Stimulated activated CD4-positive, alpha-beta T cell treated with anti-CD3 and anti-CD28 coated beads, Interleukin-2, amount 100 ng/mL, for 24 hours (primary cell): ENCODE measurements at places on chromosomes 7 and 10.

DNA sequence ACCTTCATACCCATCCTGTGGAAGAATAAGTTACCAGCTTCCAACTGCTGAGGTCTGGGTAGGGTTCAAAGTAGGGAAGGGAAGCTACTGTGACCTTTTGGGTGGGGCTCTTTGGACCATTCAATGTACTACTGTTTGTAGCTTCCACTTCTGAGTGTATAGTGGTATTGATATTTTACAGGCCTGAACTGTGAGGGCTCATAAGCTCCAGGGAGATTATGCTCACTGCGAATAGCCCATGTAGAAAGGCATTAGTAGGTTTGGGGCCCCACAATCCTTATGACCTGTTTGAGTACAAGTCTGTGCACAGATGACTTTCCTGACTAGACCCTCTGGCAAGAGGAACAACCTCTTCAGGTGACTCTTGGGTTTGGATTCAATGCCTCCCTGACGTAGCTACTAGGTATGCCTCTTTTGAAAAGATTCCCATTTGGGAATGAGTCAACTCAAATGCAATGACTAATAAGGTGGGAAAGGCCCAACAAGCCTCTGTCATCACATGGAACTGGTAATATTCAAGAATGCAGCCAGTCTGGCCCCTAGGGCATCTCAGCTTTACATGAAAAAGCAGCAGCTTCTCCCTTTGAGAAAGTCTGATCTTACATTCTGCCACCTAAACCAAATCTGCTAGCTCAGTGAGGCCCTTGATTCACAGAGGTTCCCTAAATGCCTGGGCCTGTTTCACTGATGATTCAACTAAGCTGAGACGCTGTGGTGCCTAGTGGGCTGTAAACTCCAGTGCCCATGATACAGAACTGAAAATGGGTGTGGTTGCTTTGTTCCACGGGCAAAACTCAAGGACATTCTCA lies 79.8 kb downstream of the ABI1 start:
- peak; percentile 19 for DNase-seq

GRCh38 chr10:46516660-46517416 lies 39.6 kb downstream of the GPRIN2 start:
- no peak for DNase-seq

- DNase-seq: no peak
Observed at GRCh38 chr10:49534670-49535381, 4.1 kb downstream of the ERCC6 start.

DNA sequence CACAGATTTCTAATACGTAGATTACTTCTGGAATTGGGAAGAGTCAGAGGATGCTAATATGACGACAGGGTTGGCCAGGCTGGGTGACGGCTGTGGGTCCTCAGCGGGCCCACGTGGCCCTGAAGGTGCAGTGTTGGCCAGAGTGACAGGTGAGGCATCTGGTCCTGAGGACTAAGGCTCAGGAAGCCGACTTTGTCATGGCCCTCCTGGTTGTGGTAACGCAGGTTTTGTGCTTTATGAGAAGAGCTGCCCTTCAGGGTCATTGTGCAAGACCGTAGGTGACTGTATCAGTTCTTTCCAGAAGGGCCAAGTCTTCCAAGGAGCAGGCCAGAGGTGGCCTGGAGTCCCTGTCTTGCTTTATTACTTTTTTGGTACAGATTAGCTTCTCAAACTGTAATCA lies 2.5 kb downstream of the EIF3B start:
- no peak for DNase-seq

- no peak for DNase-seq
Observed at GRCh38 chr10:101672536-101672935, 22.4 kb downstream of the FBXW4 start.

- DNase-seq: peak; percentile 36
Observed at GRCh38 chr10:70053218-70053840, 683 bp downstream of the MACROH2A2 start.

DNA sequence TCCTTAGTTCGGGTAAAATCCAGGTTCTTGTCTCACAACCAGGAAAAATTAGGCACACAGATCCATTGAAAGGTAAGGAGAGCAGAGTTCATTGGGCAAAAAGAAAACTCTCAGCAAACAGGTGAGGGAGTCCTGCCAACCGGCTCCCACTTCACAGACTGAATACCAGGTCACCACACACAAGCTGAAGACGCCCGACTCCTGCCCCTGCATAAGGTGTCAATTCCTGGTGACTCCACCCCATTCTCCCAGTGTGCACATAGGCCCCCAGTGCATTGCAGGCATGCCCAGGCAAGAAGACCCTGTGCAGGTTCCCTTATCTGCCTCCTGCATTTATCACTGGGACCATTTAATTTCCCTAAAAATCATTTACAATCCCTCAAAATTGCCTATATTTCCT lies 354.6 kb downstream of the LRRTM3 start:
- no peak for DNase-seq

DNA sequence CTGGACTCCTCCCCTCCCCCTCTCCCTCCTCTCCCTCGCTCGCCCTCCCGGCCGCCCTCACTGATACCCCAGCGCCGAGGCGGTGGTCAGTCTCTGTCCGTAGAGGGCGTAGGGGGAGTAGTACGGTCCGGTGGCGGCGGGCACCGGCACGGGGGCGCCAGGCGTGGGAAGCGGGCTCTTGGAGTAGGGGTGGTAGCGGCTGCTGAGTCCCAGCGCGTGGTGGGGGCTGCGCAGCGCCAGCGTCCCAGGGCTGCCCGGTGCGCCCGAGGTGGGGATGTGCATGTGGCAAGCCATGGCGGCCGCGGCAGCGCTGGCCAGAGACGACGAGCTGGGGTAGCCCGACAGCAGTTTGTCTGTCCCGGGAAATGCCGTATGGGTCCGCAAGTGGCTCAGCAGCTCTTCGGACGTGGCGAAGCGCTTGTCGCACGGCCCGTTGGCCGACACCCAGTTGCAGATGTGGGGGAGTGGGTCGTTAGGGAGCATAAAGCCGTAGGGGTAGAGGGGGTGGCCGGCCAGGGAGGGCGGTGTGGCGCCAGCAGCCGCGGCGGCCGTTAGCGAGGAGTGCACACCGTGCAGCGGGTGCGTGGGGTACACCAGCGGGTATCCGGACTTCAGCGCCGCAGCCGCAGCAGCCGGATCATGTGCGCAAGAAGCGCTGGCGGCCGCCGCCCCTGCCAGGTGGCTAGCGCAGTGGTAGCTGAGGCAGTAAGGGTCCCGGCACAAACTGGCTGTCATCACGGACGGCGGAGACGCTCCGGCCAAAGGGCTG lies 2.7 kb downstream of the ZNF503 start:
- no peak for DNase-seq

GRCh38 chr10:77383861-77384553 lies 253.6 kb downstream of the KCNMA1 start:
- no peak for DNase-seq

DNA sequence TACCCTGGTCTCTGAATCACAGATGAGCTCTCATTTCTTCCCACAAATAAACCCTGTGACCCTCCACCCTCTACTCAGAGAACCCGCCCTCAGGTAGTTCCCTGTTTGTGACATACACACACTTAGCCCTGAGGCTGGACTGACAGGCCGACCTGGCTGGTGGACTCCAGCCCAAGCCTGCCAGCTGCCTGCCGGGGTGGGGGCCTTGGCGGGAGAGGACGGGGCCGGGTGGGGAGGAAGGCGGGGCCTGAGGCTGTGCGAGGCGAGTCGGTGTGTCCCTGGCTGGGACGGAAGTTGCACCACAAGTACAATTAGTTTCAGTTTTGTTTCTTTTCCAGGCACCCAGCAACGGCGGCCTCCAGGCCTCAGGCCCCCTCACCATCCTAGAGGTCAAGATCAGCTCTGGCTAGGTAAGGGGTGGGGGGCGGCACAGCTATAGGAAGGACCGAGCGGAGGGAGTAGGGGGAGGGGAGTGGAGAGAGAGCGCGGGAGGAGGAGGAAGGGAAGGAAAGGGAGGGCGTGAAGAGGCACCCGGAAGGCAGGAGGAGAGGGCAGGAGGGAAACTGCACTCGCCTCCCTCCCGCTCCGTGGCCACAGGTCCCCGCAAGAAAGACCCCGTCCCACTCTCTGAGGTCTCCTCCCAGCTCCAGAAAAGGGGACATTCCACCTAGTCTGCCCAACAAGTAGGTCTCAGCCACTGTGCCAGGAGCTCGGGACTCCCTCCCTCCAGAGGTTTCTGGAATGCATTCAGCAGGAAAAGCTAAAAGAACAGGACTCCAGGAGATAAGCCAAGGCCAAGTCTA lies at the start of gene TRIM56:
TRIM56 (plus strand) TSS at position 320 of the 803 bp plus-strand sequence. CDS start 1,832 bp downstream, outside the sequence.
- DNase-seq: peak; percentile 76

GRCh38 chr7:144384071-144384470 lies 19.4 kb downstream of the NOBOX start:
- no peak for DNase-seq

- DNase-seq: no peak
Observed at GRCh38 chr7:6889252-6889812, 63.3 kb upstream of the CCZ1B start.

DNA sequence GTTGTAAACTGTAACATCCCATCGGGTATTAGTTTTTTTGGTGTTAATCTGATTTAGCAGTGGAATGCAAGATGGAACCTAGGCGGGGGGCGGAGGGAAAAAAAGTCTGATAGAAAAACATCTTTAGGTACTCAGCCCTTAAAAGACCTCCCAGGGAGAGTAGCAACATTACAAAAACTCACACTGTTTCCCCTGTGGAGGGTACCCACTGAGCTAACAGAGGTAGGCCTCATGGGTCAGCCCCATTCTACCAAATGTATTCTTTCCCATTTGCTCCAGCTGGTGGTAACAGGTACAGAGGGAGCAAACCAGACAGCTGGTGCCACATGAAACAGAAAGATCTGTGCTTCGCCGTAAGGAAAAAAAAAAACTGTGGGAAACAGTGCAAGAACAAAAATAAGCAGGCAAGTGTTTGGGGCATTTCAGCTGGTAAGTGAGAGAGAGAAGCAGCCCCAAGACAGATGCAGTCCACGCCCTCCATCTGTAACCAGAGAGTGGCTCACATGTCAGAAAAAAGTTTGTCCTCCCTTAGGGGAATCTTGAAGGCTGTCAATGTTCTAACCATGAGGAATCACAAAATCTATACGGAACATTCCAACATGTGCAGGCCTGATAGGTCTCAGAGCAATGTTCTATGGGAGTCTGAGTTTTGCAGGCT lies 65.3 kb downstream of the HOXA1 start:
- no peak for DNase-seq

DNA sequence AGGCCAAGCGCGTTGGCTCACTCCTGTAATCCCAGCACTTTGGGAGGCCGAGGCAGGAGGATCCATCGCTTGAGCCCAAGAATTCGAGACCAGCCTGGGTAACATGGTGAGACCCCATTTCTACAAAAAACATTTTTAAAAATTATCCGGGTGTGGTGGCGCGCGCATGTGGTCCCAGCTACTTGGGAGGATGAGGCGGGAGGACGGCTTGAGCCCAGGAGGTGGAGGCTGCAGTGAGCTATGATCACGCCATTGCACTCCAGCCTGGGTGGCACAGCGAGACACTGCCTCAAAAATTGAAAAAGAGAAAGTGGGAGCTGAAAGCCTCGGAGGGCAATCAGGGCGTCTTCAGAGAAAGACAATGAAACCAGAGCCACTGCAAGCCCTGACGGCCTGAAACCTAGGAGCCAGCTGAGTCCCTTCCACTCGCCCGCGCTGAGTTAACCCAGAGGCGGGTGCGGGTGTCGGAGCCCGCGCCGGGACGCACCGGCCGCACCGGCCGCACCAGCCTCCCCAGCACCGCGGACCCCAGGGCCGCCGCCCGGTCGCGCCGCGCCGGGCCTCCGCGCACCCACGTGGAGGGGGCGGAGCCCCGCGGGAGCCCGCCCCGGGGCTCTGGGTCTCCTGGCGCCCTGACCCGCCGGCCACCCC lies 22.4 kb downstream of the ZFAND2A start:
- DNase-seq: no peak

- no peak for DNase-seq
Observed at GRCh38 chr7:45143616-45144015, 14.0 kb upstream of the RAMP3 start.

DNA sequence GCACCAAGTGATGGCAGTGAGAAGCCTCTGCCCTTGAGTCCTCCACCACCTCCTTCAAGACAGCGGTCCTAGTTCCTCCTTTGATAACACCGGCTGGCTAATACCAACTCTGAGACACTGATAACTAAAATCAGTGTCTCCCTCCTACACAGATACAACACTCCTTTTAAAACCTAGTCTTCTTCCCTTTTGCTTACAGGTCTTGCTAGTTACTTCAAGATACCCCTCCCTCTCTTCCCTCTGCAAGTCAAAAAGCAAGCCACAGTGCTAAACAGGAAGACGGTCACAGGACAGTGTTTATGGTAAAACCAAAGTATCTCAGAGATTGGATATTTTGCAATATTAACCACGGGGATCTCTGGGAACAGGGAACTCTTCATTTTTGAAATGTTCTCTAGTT lies 4.6 kb downstream of the AKR1B1 start:
- DNase-seq: no peak

GRCh38 chr10:32161586-32161985 lies 105.4 kb upstream of the KIF5B start:
- no peak for DNase-seq

DNA sequence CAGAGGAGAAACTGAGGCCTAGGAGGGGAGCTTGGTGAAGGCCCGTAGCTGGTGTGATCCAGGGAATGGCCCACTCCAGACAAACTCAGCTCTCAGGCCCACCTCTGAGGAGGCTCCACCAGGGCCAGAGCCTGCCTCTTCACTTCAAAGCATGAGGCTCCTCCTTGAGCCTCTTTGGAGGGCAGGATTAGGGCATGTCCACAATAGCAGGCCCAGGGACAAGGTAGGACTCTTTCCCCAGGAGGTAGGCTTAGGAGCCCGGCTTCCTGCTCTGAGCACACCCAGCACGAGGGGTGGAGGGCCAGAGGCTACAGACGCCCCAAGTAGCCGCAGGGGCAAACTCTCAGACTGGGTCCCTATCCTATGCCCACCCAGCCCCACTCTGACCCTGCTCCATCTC lies 164.6 kb upstream of the ZMIZ1 start:
- peak; percentile 11 for DNase-seq

- no peak for DNase-seq
Observed at GRCh38 chr10:103510046-103510685, 16.7 kb downstream of the NEURL1 start.

- no peak for DNase-seq
Observed at GRCh38 chr10:28111712-28112111, 112.8 kb upstream of the ODAD2 start.

DNA sequence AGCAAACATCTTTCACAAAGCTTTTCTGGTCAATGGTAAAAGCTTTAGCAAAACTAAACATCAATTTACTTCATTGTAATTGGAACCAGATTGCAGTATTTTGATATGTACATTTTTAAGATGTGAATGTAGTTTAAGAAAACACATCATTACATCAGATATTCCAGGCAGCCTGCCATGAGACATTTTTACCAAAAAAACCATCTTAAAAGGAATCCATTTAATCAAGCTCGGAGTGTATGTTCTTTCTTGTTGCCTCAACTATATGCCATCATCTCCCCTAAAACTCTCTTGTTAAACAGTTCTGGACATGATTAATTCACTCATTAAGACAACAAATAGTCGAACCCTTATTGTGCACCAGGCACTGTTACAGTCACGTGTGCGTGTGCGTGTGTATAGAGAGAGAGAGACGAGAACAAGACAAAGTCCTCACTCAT lies 97.5 kb downstream of the UBE2H start:
- no peak for DNase-seq

DNA sequence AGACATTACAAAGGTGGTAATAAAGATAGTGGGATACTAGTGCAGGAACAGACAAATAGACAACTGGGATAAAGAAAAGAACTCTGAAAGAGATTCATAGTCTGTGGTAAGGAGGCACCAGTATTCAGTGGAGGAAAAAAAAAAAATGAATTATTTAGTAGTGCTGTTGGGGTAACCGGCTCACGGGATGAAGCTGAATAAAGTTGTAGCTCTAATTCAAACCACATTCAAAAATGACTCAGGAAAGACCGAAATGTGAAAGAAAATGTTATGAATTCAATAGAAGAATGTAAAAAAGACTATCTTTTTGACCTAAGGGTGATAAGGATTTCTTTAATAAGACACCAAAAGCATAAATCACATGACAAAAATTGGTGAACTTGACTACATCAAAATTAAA lies 83.1 kb upstream of the HABP2 start:
- DNase-seq: no peak
